ENCODE measurements at places on chromosomes 3 and 15.

DNA sequence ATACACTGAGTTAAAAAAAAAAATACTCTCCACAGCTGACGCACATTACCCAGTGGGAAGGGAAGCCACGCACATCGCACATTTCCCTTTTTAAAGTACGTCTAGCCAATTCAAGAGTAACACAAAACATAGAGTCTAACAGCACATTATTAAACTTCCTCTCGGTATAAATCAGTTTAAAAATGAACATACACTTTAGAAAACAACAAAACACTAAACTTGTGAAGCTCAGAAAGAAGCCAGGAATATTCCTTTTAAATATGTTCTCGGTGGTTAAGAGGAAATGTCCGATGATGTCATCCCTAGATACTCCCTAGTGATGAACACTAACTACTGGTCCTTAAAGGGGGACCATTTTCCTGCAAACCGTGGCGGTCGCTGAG is 721 bp downstream of the MYEF2 start:
- no peak for DNase-seq

DNA sequence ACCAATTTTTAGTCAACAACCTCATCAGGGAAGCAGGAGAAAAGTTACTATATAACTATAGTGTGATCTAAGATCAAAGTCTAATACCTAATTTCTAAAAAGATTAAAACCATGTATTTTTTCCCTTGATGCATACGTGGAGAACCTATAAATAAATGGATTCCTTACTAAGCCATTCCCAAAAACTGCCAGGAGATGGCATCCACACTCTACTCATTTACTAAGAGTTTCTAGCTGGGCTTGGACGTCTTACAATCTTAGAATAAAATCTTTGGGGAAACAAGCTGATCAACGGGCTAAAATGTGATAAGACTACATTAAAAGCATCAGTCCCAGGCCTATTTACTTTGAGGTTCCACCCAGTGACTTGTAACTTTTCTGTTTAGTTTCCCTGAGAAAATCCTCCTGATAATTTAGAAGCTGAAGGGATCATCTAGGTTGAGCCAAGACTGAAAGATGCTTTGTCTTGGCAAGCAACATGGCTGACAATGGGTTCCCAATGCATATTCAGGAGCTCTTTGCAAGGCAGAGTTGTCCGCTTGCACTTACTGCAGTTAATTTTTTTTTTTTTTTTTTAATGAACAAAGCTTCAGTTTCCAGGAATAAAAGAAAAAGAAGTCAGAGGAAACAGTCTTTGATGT is 85.5 kb upstream of the FGF12 start:
- peak; percentile 26 for DNase-seq

GRCh38 chr3:4823986-4824925 is 155.0 kb upstream of the BHLHE40 start:
- no peak for DNase-seq

- peak; percentile 14 for DNase-seq
Observed at GRCh38 chr15:40595773-40596172, 1.7 kb downstream of the KNL1 start.

DNA sequence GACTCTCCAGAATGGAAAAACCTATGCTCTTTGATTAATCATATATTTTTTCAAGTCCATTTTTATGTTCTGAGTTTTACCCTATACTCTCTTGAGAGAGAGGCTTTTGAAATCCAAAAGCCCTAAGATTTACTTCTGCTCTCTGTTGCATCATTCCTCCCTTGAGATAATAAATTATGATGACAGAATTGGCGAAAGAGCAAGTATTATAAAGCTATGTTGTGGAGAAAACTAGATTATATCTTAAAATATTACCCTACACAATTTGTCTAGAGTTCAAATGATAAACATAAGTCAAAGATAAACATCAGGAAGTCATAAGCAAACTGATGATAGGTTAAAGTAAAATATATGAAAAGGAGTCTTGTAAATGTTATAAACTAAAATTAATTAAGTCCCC is 293.4 kb upstream of the MME start:
- no peak for DNase-seq

GRCh38 chr15:68383161-68384074 is 48.5 kb downstream of the ITGA11 start:
- DNase-seq = peak; percentile 74

DNA sequence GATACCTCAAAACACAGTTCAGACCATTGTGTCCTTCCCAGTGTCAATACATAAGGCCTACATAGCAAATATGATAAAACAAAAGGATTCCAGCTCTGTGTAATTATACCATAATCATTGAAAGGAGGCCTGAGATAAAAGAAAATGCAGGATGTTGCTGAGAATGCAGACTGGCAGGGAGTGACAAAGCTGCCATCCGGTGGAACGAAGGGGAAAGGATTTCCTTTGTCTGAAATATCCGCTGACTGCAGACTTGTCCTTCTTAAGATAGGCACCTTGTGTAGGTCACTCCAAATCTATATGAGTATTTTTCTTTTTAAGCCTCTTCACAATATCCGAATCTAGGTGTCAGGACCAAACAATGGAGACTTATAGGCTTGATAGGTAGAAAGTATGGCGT is 108.0 kb downstream of the KCNH8 start:
- no peak for DNase-seq

GRCh38 chr3:187922704-187923416 is 177.6 kb upstream of the BCL6 start:
- no peak for DNase-seq

DNA sequence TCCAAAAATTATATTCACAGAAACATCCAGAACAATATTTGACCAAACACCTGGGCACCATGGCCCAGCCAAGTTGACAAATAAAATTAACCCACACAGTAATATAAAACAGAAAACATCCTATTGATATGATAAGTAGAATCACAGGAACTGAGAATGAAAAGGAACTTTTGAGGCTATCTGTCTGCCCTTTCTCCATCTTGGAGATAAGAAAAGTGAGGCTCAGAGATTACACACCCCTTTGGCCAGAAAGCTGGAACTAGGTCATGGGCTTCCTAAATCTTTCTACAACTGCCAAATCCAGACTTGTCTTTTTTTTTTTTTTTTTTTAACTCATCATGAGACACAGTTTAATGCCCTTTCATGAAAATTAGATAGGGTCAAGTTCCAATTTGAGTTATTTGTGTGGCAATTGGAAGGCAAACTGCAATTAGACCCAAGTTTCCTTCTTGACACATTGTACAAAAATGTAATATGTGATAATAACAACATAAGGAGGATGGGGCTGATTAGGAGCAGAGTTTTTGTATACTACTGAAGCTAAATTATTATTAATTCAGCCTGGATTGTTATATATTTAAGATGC is 137.2 kb downstream of the RPL22L1 start:
- DNase-seq = no peak

- DNase-seq = no peak
Observed at GRCh38 chr15:68672781-68673205, 94.0 kb downstream of the CORO2B start.

DNA sequence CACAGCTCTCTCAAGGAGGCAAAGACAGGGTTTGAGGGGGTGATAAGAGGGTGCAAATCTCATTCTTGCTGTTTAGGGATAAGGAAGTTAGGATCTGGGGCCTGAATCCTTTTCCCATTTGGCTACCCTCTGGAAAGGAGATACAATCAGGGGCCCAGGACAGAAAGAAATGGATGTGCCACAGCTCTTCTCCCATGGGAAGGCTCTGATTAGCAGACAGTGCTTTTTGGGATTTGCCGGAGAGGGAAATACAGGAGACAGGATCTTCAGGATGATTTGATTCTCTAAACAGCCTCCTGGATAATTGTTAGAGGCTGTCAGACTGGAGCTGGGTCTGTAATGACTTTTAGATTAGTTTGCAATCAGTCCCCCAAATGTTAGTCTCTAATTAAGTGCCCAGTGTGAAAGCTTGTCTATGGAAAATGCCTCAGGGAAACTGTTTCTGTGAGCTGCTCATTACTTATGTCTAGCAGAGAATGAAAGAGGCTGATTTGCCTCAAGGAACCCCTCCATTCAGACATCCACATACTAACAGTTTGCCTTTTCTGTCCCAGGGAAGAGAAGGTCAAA is 67.6 kb downstream of the COL6A5 start:
- DNase-seq = no peak

DNA sequence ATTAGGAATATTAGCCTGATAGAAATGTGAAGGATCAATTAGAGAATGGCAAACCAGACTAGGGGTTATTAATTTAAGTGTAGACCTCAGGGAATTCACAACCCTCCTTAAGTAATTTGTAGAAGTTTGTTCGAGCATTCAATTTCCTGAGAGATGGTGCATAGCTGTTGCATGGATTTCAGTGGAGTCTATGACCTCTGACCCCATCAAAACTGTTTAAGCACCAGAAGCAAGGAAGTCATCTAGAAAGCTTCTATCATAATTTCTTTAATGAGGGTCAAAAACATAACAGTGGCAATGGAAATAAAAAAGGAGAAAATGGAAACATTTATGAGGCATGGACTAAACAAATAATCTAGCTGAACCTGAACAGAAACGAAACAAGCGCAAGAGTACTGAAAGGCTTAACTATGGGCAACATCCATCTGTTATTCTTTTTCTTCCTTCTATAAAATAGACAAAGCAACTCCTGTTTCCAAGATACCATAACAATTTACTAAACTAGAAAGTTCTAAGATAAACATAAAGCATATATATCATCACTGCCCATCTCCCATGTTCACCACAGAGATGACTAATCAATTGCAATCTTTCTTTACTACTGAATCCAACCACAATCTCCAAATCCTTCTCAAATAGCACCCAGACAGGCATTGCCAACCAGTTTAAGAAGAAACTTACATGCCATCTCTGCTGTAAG is 151.4 kb downstream of the THRB start:
- no peak for DNase-seq

GRCh38 chr3:33901862-33902563 is 103.6 kb downstream of the PDCD6IP start:
- DNase-seq = no peak

DNA sequence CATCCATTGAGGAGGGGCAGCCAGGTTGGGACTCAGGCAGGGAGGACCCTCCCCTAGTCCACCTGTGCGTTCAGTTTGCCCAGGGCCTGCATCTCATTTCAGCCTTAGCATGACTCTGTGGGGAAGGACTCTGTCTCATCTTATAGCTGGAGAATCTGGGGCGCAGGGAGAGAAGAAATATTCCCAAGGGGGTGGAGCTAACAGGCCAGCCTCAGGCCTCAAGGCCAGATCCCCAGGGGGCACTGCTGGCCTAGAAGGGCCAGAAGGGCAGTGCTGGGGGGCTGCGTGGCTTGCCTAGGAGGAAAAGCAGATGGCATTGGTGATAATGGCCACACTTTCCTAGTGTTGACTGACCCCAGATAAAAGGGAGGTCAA is 10.9 kb downstream of the AMOTL2 start:
- DNase-seq = no peak

DNA sequence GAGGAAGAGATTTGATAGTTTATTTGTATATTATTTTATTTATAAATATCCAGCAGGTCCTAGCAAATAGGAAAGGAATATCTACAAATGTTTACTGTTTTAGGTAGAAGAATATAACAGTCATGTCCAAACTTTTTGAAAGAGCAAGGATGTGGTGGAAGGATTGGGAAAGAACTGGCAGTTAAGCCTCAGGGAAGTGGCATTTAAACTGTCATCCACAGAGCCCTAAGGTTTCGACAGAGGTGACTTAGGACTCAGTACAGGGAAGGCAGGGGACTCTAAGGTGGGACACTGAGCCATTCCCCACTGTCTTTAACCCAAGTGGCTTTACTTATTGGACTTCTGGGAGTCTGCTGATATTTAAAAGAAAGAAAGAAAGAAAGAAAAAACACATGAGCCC is 11.8 kb upstream of the TMEM87A start:
- no peak for DNase-seq

- no peak for DNase-seq
Observed at GRCh38 chr3:124516333-124516732, 213.9 kb upstream of the UMPS start.

GRCh38 chr15:57057134-57057930 is 138.9 kb downstream of the TCF12 start:
- DNase-seq = no peak

DNA sequence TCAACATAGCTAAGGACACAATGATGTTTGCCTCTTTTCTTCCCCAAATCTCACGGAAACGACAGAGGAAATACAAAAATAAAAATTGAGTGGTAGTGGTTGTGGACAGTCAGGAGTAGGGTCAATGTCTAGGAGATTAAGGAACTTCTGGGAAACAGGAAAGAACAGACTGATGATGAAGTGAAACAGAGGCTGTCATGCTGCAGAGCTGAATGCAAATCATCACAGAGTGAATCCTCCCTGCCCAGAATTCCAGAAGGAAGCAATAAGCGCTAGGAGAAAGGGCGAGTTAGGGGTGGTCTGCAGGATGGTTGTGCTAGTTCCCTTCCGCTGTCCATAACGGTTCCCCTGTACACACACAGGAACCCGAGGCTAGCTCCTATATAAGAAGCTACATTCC is 64.7 kb upstream of the POMGNT2 start:
- DNase-seq = no peak

- no peak for DNase-seq
Observed at GRCh38 chr3:108218811-108219210, 3.4 kb downstream of the IFT57 start.

DNA sequence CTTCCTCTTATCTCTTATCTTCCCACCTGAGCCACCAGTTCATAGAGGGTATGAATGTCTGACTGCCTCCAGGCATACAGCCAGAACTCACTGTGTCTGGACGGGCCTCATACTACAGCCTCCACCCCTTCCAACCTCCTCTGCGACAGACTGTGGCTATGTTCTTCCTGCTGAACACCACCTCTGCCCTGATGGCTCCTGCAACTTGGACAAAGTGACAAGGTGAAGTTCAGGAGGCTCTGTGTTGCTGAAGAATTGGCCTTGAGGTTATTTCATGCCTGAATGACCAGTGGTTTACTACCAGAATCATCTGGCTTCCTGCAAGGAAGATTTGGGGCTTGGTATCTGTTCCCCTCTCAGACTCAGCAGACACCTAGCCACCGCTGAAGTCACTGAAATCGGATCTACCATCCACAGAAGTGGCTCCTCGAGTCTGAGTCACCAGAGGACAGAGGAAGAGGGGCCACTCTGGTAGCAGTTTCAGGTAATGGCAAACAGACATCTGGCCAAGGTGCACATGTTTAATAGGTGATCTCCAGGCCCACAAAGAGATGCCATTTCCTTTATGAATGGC is 14.2 kb upstream of the ULK3 start:
- no peak for DNase-seq

DNA sequence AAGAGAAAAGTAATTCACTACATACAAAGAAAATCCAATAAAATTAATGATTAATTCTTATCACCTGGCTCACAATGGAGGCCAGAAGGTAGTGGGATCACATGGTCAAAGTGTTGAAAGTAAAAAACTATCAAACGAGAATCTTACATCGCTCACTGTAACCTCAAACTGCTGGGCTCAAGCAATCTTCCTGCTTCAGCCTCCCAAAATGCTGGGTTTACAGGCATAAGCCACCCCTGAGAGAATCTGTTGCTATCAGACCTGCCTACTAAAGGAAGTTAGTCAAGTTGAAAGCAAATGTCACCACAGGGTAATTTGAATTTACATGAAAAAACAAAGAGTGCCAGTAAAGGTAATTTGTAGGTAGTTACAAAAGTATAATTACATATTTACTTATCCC is 103.3 kb downstream of the PCCB start:
- no peak for DNase-seq

GRCh38 chr15:64580696-64581407 is 120.5 kb downstream of the ZNF609 start:
- no peak for DNase-seq
